ENCODE measurements at places on chromosomes 5 and 9.

- no peak for DNase-seq
Measured at GRCh38 chr9:117258184-117258866, 156.5 kb downstream of the ASTN2 start.

GRCh38 chr5:55051357-55051756 lies 27.3 kb downstream of the GZMK start:
- DNase-seq: no peak

- DNase-seq: no peak
Measured at GRCh38 chr5:145101246-145101645, 733.9 kb downstream of the PRELID2 start.

DNA sequence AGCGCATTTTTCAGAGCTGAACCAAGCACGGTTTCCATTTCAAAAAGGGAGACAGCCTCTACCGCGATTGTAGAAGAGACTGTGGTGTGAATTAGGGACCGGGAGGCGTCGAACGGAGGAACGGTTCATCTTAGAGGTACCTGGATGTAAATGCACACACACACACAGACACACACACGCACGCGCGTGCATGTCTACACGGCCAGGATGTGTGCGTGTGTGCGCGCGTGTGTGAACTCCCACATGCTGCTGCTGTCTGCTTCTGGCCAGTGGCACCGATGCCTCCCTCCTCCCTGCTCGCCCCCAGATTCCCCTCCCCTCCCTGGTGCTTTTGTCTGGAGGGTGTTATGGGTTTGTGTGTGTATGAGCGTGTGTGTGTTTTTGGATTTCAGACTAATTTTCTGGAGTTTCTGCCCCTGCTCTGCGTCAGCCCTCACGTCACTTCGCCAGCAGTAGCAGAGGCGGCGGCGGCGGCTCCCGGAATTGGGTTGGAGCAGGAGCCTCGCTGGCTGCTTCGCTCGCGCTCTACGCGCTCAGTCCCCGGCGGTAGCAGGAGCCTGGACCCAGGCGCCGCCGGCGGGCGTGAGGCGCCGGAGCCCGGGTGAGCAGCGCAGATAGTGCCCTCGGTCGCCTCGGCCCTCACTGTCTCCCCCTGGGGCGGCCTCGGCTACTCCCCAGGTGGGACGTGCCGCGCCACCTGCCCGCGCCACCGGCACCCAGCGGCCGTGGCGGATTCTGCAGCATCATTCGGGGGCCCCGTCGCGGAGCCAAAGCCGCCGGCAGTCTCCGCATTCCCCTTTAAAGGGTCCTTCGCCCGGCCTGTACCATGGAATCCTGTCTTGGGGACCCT lies at the start of gene NTRK2:
Gene NTRK2 (plus strand): TSS at position 442 of the 850 bp plus-strand sequence. CDS start 1,020 bp downstream, outside the sequence.
- DNase-seq: no peak

- DNase-seq: peak; percentile 28
Measured at GRCh38 chr5:102753889-102754766, 977 bp upstream of the PAM start.

GRCh38 chr5:54753034-54753433 lies 232.4 kb downstream of the ESM1 start:
- no peak for DNase-seq

DNA sequence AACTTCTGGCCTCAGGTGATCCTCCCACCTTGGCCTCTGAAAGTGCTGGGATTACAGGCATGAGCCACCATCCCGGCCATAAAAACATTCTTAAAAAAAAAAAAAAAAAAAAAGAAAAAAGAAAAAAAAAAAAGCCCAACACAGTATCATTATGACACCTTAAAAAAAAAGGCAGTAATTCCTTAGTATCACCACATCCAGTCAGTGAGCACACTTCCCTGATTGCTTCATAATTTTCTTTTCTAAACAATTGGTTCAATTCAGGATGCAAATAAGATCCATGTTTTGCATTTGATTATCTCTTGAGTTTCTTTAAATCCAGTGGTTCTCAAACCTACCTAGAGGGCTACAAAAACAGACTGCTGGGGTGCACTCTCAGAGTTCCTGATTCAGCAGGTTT lies 182.5 kb downstream of the CDK5RAP2 start:
- no peak for DNase-seq

GRCh38 chr5:58357799-58358500 lies 101.9 kb downstream of the PLK2 start:
- no peak for DNase-seq

- no peak for DNase-seq
Measured at GRCh38 chr9:125611121-125611765, 95.8 kb downstream of the MAPKAP1 start.

GRCh38 chr9:138043411-138044345 lies 166.1 kb downstream of the CACNA1B start:
- no peak for DNase-seq

DNA sequence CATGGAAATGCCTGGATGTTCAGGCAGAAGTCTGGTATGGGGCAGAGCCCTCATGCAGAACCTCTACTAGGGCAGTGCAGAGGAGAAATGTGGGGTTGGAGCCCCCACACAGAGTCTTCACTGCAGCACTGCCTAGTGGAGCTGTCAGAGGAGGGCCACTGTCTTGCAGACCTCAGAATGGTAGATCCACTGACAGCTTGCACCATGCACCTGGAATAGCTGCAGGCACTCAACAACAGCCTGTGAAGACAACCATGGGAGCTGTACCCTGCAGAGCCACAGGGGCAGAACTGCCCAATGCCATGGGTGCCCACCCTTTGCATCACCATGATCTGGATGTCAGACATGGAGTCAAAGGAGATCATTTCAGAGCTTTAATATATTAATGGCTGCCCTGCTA lies 36.9 kb downstream of the TRIP13 start:
- no peak for DNase-seq

- no peak for DNase-seq
Measured at GRCh38 chr5:136043551-136043950, 14.8 kb downstream of the TGFBI start.

DNA sequence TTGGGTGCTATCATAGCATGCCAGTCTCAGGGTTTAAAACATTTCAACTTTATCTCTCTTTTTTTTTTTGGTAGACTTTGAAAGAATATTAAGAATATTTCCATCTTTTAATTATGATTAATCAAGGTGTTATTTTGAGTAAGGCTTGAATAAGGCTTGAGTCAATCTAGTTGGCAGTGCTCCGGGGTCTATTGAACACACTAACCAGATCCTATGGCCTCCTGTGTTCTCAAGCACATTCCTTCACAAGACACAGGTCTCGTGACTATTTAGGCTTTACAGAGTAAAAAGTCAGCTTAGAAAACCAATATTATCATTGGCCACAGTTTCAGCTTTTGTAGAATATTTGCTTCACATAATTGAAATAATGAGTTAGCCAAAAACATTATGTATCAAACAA lies 151.2 kb downstream of the ARHGEF28 start:
- no peak for DNase-seq

GRCh38 chr5:176550275-176550831 lies 1.2 kb downstream of the CDHR2 start:
- no peak for DNase-seq

DNA sequence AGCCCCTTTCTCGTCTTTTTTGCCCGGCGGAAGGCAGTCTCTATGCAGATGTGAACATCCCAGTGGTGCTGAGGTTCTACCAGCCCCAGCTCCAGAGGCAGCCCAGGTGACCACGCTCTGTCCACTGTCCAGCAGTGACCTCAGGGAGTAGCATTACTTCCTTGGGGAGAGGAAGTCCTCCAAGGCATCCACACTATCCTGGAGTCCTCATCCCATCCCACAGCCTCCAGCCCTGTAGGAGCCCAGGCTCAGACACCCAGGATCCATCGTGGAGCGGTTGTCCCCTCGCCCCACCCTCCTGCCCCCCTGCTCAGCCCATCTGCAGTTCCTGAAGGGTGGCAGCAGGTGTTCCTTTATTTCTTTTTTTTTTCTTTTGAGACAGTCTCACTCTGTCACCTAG lies 294.5 kb upstream of the IRX4 start:
- no peak for DNase-seq

DNA sequence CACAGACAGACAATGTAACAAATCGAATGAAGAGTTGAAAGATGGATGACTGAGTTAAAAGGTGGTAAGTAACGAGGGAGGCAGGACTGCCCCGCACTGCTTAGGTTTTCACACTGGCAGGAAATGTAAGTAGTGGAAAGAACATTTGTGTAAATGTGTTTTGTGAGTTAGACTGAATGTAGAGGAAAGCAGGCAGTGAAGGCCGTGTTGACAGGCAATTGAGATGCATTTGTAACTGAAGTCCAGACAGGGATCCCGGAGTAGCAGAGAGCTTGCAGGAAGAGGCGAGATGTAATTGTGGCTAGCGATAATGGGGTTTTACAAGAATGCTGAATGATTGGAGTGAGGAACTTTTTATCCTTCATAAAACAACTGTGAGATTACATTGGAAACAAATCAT lies 20.0 kb upstream of the SH3PXD2B start:
- no peak for DNase-seq

DNA sequence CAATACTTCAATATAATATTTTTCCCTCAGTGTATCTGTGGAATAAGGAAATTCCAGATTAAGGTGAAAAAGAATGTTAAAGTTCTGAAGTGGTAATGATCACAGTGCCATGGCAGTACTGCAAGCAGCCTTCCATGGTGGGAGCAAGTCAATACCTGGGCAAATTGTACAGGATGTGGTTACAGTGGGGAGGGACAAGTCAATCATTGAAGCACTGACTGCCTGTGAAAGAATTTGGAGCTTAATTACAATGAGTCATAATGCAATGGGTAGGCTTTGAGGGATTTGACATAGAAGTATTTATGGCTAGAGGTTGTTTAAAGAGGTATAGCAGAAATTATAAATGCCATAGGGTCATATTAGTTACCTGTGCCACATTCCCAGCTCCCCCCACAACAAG lies 786.5 kb upstream of the ACO1 start:
- DNase-seq: no peak

DNA sequence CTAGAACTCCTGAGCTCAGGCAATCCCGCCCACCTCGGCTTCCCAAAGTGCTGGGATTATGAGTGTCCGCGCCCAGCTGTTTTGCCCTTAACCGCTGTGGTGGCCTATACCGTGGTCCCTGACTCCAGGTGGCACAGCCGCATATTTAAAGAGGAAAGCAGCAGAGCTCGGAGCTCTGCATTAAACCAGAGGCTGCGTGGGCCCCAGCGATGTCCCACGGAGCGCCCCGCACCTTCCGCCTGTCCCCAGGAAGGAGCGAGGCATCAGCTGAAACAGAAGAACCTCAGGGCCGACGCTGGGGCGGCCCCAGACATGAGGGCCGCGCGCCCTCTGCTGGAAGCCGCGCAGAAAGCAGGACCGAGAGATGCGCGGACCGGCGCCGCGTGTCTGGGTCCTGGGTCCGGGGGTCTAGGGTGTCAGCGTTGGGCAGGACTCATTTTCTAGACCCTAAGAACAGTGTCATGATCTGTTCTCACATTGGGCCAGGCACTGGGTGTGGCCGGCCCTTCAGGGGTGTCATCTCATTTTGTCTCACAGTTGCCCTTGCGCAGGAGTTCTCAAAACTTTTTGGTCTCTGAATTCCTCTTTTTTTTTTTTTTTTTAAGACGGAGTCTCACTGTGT lies 37.7 kb downstream of the LAMC3 start:
- peak; percentile 12 for DNase-seq

DNA sequence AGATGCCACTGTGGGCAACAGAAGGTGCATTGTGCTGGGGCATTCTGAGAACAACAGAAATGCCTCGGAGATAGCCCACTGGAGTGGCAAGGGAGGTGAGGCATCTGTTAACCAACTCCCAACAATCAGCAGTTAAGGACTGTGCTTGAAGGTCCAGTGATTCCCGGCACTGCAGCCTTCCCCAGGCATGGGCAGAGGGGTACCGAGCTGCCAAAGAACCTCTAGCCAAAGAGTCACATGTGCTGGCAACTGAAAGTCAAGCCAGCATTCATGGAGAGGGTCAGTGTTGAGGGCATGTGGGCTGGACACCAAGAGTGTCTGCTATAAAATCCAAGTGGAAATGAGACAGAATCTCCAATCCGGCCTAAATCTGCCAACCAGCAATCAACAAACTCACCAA lies 149.6 kb downstream of the ASTN2 start:
- peak; percentile 37 for DNase-seq

DNA sequence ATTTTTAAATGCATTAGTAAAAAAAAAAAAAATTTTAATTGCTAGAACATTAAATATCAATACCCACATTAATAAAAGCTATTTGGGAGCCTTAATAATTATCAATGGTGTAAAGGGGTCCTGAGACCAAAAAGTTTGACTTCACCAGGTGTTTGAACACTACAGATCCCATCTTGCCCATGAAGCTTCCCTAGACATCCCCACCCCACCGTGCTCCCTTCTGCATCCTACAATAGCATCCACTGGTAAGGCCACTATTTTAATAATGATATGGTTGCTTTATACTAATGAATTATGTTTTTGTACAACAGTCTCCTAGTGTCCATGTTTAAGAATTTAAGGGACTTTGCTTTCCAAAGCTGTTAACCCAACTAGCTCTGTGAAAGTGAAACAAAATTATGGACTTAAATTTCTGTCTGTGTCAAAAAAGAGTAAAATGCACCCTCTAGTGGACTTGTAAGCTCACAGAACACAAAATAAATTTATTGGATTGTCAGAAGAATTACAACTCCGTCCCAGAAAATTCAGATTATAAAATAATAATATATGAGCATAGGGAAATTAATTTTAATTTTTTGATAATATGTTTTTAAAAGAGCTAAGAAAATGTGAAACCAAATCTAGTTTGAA lies 76.0 kb downstream of the ARL15 start:
- no peak for DNase-seq

DNA sequence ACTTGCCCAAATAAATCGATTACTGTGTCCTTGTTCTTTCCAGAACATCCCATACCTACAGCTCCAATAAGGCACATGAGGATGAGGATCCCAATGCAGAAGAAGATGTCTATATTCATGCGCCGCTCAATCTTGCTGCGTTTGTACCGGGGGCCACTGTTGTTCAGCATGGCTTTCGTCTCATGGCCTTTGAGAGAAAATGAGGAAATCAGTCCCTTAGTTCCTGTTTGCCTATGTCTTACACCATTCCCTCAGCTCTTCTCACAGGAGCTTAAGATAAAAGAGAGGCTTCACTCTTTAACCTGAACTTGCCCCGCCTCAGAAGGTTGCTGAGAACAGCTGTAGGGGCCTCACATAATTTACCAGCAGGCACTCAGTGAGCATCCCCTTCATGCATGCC lies 211.6 kb downstream of the ATP10B start:
- no peak for DNase-seq

DNA sequence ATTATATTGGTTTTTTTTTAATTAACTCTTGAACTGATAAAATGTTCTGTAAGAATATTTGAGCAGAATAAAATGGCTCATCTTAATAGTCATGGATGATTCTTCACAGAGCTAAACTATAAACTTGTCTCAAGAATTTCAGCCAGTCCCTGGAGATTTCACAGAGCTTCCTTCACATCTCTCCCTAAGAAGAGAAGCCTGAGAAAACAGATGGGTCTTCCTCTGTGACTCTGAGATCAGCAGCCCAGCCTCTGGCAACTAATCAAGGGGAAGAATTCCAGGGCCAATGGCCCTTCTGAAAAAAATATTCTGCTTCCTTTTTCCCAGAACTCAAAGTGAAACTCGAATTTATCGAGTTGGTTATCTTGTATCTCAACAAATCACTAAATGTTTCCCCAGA lies 122.2 kb upstream of the ITGA1 start:
- no peak for DNase-seq

GRCh38 chr9:83934569-83935275 lies 13.5 kb upstream of the KIF27 start:
- DNase-seq: no peak

Measured in C1 segment of cervical spinal cord (tissue), 14 donors.